ENCODE measurements at places on chromosomes 6 and 20.

GRCh38 chr6:149372062-149372461, 28.0 kb upstream of the SUMO4 start:
- no peak overlapping the region for H3K27ac ChIP-seq
- H3K27me3 ChIP-seq, result no peaks in the 10 kb centered on the region
- peaks cover 37% of the 10 kb centered on the region for H3K4me1 ChIP-seq
- DNase-seq, result no peak
- H3K4me3 ChIP-seq, result no peak overlapping the region

- no peak overlapping the region for H3K4me3 ChIP-seq
- H3K27ac ChIP-seq, result no peak overlapping the region
- H3K27me3 ChIP-seq, result no peaks in the 10 kb centered on the region
- no peaks in the 10 kb centered on the region for H3K36me3 ChIP-seq
- no peak for DNase-seq
Measured at GRCh38 chr20:13024596-13024995, 15.8 kb downstream of the SPTLC3 start.

DNA sequence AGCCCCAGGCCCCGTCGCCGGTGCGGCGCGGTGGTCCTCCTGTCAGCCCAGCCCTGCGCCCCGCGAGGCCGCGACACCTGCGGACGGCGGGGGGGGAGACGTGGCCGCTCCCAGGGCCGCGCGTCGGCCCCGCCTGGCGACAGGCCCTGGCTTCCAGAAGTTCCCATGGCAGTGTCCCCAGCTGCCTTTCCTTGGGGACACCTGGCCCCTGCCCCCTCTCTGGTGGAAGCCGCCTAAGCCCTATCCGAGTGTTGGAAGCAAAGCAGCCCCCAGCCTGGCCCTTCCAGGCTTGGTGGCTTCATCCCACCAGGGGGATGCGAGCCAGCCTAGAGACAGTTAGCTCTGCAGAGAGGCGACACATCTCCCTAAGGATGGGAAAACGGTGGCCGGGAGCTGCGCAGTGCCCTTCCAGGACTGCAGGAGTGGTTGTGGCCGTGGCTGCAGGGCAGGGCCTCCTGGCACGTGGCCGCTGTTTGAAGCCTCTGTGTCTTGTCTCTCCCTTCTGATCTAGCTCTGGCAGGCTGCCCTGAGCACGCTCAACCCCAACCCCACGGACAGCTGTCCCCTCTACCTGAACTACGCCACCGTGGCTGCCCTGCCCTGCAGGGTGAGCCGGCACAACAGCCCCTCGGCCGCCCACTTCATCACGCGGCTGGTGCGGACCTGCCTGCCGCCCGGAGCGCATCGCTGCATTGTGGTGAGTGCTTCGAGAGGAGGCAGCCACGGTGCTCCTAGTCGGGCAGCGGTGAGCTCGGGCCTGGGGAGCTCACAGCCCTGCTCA, 816 bp downstream of the NPEPL1 start:
- DNase-seq, result peak; percentile 35
- H3K27ac ChIP-seq, result peak overlapping the region; percentile 94
- H3K27me3 ChIP-seq, result no peaks in the 10 kb centered on the region
- H3K4me3 ChIP-seq, result peak overlapping the region; percentile 71
- peaks cover 40% of the 10 kb centered on the region for H3K4me1 ChIP-seq

DNA sequence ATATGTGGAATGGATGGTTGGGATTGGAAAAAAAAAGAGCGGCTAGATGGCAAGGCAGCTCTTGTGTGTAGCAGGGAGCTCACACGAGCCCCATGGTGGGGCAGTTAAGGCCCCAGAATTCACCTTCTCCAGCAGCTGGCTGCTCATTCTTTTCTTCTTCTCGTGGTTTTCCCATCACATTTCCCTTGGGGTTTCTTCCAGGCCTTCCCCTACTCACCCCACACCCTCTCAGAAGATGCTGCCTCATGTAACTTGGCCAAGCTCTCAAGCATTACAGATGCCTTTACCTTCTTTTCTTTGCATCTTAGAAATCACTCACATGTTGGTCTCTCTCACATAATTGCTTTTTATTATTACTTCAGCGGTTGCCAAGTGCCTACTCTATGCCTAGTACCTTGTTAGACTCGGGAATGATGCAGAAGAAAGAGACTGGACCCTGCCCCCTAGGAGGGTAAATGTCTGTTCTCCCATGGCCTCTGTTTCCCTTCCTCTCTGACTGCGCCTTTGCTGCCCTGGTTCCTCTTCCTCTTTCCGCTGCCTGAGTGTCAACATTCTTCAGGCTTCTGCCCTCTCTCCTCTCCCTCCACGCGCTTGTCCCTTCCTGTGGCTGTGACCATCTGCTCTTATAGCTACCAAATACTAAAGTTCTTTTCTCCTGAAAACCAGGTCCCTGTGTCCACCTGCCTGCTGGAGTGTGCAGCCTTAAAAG, 28.6 kb downstream of the PPARD start:
- peak overlapping the region; percentile 47 for H3K27ac ChIP-seq
- H3K36me3 ChIP-seq, result no peaks in the 10 kb centered on the region
- H3K4me3 ChIP-seq, result no peak overlapping the region
- H3K4me1 ChIP-seq, result peaks cover 40% of the 10 kb centered on the region
- no peaks in the 10 kb centered on the region for H3K27me3 ChIP-seq

GRCh38 chr20:23926944-23927872, 47.7 kb upstream of the CST5 start:
- no peaks in the 10 kb centered on the region for H3K4me1 ChIP-seq
- peaks cover 31% of the 10 kb centered on the region for H3K27me3 ChIP-seq
- H3K4me3 ChIP-seq, result no peak overlapping the region
- no peak for DNase-seq
- no peak overlapping the region for H3K27ac ChIP-seq
- no peaks in the 10 kb centered on the region for H3K36me3 ChIP-seq

DNA sequence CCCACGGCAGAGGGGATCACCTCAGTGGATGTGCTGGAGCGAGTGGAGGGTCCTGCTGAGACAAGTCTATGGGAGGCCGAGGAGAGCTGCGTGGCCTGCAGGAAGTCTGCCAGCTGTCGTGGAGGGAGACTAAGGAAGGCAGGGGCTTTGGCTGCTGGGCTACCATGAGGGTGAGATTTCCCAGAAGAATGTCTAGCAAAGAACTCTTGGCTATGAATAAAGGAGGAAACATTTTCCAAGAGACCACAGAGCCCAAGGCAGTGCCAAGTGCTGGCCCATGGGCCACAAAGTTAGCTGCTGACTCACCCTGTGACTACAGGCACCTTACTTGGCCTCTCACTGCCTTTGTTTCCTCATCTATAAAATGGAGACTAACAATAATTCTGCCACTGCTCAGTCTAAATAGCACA, 73.4 kb downstream of the PRDM1 start:
- no peak for DNase-seq
- no peaks in the 10 kb centered on the region for H3K36me3 ChIP-seq
- H3K27me3 ChIP-seq, result peaks cover 20% of the 10 kb centered on the region
- no peak overlapping the region for H3K4me3 ChIP-seq
- H3K4me1 ChIP-seq, result no peaks in the 10 kb centered on the region
- no peak overlapping the region for H3K27ac ChIP-seq

DNA sequence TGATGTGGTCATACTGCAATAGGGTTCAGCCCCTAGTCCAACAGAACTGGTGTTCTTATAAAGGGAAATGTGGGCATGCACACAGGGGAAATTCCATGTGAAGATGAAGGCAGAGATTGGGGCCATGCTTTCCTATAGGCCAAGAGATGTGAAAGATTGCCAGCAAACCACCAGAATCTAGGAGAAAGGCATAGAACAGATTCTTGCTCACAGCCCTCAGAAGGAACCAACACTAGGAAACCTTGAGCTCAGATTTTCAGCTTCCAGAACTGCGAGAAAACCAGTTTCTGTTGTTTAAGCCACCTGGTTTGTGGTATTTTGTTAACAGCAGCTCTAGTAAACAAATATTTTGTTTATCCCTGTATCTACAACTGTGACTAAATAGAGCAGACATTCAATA, 197.6 kb upstream of the CITED2 start:
- no peak overlapping the region for H3K27ac ChIP-seq
- H3K4me1 ChIP-seq, result no peaks in the 10 kb centered on the region
- H3K36me3 ChIP-seq, result no peaks in the 10 kb centered on the region
- no peaks in the 10 kb centered on the region for H3K27me3 ChIP-seq

GRCh38 chr6:24936641-24937317, 1.0 kb upstream of the RIPOR2 start:
- H3K4me3 ChIP-seq, result no peak overlapping the region
- no peaks in the 10 kb centered on the region for H3K36me3 ChIP-seq
- H3K27me3 ChIP-seq, result no peaks in the 10 kb centered on the region
- H3K27ac ChIP-seq, result no peak overlapping the region
- peaks cover 3% of the 10 kb centered on the region for H3K4me1 ChIP-seq
- DNase-seq, result no peak

DNA sequence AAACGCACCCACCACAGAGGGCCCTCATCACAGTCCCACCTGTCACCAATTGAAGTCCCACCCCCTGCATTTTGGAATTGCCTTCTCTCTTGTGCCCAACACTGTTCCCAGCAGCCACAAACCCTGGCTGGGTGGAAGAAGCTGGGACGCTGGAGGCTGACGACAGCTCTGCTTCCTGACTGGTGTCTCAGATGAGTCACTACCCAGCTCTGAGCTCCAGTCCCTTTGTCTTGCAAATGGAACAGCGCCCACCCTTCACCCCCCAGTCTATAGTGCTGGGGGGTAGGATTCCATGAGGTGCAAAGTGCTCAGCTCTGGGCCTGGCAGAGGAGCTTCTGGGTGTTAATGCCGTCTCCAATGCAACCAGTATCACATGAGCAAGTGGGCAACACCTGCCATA, 85.3 kb downstream of the DLGAP4 start:
- H3K4me1 ChIP-seq, result no peaks in the 10 kb centered on the region
- no peak overlapping the region for H3K4me3 ChIP-seq
- H3K36me3 ChIP-seq, result no peaks in the 10 kb centered on the region
- H3K27me3 ChIP-seq, result peaks cover 64% of the 10 kb centered on the region
- H3K27ac ChIP-seq, result no peak overlapping the region

DNA sequence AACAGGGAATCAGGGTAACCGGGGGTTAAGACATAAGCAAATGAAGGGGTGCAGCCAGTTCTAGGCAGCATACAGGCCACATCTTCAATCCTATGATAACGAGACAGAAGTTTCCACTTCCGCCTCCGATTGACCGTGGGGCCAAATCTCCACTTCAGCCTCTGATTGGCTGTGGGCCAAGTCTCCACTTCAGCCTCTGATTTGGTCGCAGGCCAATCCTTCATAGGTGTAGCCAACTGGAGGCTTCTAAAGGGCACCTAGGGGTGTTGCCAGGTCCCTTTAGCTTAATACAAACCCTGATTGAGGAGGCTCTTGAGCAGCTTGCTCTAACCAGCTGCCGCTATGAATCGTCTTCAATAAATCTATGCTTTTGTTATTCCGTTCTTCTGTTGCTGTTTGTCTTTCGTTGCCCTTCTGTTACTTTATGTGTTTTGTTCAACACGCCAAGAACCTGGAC, 2.1 kb upstream of the ERGIC3 start:
- H3K27ac ChIP-seq, result no peak overlapping the region
- H3K36me3 ChIP-seq, result peaks cover 9% of the 10 kb centered on the region
- DNase-seq, result no peak

DNA sequence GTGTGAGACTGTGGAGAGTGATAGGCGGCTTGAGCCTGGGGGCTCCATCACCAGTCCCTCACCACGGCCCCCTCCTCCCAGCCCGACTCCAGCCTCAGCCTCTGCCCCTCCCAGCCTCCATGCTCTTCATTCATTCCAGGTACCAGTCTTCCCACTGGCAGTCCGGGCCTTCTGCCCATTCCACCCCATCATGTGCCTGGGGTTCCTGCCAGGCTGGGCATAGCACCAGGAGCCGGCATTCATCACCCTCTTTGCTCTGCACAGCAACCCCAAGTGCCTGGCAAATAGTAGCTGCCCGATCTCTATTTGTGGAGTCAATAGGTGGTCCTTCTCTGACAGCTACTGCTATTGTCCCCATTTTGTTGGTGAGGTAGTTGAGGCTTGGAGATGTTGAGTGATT, 39.6 kb upstream of the GTSF1L start:
- no peak overlapping the region for H3K4me3 ChIP-seq
- no peak overlapping the region for H3K27ac ChIP-seq
- peak; percentile 72 for DNase-seq
- no peaks in the 10 kb centered on the region for H3K36me3 ChIP-seq
- H3K4me1 ChIP-seq, result peaks cover 30% of the 10 kb centered on the region
- H3K27me3 ChIP-seq, result peaks cover 12% of the 10 kb centered on the region

GRCh38 chr6:147707524-147707923, 199.0 kb downstream of the SAMD5 start:
- H3K27me3 ChIP-seq, result no peaks in the 10 kb centered on the region
- no peak overlapping the region for H3K27ac ChIP-seq
- no peaks in the 10 kb centered on the region for H3K4me1 ChIP-seq
- H3K36me3 ChIP-seq, result no peaks in the 10 kb centered on the region
